ENCODE measurements at places on chromosomes 3 and 15.
A peak's percentile ranks its signal among the peaks of the same experiment; 100 is the strongest.

DNA sequence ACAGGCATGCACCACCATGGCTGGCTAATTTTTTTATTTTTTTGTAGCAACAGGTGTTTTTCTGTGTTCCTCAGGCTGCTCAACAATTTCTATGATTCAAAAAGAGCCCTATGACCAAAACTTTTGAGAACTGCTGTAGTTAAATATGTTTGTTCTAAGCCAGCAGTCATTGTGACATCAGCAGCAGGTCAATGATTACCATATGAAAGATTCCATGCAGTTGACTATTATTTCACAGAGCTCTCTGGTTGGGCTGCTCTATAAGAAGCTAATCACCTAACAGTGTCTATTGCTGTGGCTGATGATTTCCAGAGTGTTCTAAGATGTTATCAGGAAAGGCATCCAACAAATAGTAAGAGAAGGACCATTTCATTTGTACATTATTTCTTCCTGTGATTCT lies at the start of gene CCDC54:
Gene CCDC54 (plus strand): TSS at position 289 of the 400 bp plus-strand sequence. CDS start 149 bp downstream, outside the sequence.
- DNase-seq = no peak

DNA sequence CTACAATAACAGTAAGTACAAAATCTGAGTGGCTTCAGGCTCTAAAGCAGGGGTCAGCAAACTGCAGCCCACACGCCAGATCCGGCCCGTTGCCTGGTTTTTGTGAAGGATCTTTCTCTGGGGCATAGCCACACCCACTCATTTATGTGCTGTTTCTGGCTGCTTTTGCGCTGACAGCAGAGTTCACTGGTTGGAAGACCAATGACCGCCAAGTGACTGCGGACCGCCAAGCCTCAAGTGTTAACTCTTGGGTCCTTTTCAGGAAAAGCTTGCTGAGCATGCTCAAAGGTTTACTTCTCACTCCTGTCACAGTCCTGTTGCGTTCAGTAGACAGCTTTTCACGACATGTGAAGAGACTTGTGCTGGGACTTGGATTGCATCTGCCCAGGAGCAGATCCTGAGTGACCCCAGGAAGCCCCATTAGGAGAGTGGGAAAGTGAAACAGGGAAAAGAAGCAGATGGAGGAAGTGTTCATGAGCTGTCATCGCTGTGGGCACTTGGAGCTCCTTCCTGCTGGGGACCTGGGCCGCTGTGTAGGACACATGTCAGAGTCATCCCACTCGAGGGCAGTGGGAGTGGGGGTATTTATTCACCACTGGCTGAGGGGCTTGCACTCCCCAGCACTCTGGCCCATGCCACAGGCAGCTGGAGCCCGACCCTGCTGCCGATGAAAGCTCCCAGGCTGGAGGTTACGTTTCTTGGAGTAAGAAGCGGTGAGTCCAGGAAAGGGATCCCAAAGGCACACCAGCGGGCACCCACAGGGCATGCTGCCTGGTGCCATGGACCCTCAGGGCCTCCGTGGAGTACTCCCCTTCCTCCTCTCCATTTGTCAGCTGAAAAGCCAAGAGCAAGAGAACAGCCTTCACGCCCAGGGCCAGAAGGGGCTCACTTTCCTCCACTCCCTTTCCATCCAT lies 249.1 kb downstream of the PLCL2 start:
- DNase-seq = no peak

DNA sequence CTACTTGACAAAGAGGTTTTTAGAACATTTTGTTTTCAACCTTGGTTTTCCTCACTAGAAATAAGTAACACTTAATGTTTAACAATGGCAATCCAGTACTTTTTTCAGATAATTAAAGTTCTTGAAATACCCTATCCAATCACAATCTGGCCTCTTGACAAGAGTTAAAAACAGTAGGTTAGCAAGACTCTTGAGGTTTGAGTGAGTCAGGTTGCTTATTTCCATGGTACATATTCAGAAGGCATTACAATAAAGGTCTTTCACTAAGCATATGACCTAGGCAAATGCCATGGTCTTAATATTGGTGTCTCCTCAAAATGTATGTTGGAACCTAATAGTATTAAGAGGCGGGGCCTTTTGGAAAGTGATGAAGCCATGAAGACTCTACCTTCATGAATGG lies 5.6 kb downstream of the SUCNR1 start:
- no peak for DNase-seq

GRCh38 chr15:94125698-94126097 lies 105.7 kb upstream of the MCTP2 start:
- DNase-seq = no peak

GRCh38 chr3:144402430-144402829 lies 430.8 kb downstream of the DIPK2A start:
- no peak for DNase-seq

GRCh38 chr15:77921664-77922063 lies 155.8 kb downstream of the TBC1D2B start:
- DNase-seq = no peak

GRCh38 chr3:164498917-164499316 lies 579.4 kb downstream of the SI start:
- DNase-seq = no peak

- DNase-seq = no peak
Observed at GRCh38 chr3:129556890-129557547, 14.0 kb downstream of the H1-8 start.

- DNase-seq = peak; percentile 16
Observed at GRCh38 chr3:10983219-10983916, 9.2 kb upstream of the SLC6A1 start.

GRCh38 chr3:118912188-118912587 lies 122.5 kb downstream of the IGSF11 start:
- DNase-seq = no peak

DNA sequence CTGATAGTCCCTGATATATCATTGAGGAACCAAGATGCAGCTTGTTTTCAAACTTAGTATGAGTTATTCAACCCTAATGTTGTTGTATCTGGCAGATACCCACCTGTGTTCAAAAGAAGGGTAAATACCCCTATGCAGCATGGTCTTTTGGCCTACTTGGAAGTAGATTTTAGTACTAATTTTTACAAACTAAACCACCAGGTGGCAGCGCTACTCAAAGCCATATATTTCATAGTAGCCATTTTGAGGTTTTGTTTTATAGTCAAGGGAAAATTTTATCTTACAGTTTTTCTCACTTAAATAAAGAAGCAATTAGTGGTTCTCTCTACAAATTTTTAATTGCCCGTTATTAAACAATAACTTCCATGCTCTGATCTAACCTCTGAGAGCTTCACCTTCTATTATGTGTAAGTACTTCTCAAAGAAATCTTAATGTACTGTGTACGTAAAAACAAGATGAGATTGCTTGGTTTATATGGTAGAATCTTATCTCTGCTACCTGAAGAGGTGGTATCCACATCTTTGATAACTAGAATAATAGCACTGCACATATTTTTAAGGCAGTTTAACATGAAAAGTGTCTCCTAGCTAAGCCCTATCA lies 31.5 kb upstream of the MLF1 start:
- DNase-seq = peak; percentile 47

DNA sequence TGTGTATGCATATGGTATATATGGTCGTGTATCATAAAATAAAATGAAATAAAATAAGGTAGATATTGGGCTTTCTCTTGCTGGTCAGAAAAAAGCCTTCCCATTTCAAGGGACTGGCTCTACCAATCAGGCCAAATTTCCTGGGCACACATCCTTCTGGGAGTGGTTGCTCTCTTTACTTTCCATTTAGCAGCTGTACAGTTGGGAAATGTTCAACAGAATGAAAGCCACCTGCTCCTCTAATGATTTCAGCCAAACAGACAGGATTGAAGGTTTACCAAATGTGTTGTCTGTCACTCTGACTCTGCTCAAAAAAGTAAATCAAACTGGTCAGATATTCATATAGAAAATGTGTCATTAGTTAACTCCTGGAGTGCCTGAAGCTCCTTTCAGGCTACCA lies 380.4 kb downstream of the ROBO2 start:
- no peak for DNase-seq

GRCh38 chr3:112476346-112476745 lies 22.9 kb downstream of the BTLA start:
- no peak for DNase-seq

GRCh38 chr3:185120126-185120525 lies 32.7 kb downstream of the C3orf70 start:
- DNase-seq = no peak

DNA sequence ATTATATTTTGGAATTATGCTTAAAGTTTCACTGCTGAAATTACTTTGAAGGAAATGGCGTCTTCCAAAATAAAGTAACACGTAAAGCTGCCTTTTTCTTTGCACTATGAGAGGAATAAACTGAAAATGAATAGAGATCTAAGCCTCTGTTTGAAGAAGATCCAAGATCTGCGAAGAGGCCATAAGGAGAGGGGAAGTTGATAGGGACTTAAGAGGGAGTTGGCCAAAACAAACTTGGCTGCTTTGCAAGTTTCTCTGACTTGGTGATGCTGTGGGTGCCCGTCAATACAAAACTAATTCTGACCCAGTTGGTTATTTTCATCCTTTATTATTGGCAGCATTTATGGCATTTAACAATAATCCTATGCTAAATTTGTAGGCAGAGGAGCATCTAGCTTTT lies 190.2 kb upstream of the GBE1 start:
- DNase-seq = no peak

- no peak for DNase-seq
Observed at GRCh38 chr15:92361321-92362000, 32.2 kb upstream of the ST8SIA2 start.

GRCh38 chr3:74510261-74510818 lies 104.1 kb downstream of the CNTN3 start:
- DNase-seq = no peak

DNA sequence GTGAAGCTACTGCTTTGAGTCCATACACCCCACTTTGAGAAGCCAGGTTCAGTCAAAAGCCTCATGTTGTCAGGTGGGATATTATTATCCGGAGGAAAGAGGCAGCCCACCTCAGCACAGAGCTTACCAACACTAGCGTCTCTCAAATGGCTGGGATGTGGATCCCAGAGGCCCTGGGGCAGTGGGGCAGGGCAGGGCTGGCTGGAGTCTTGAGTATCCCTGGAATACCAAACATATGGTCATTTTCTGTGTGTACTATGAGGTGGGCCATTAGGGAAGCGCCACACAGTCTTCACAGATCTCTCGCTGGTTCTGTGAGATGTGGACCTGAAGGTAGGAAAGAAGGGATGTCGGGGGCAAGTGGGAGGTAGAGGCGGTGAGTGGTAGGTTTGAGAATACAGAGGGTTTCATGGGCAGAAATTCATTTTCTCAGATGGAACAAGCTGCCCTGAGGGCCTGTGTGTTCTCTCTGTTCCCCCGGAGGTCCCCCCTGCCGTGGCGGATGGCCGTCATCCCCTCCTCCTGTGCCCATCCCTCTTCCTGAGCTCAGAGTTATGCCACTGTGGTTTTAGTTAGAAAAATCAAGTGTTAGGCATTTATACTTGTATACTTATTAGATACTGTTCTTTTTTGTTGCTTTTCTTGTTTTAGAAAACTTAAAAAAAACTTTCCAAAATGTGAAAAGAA lies 66.4 kb downstream of the USP13 start:
- DNase-seq = no peak

DNA sequence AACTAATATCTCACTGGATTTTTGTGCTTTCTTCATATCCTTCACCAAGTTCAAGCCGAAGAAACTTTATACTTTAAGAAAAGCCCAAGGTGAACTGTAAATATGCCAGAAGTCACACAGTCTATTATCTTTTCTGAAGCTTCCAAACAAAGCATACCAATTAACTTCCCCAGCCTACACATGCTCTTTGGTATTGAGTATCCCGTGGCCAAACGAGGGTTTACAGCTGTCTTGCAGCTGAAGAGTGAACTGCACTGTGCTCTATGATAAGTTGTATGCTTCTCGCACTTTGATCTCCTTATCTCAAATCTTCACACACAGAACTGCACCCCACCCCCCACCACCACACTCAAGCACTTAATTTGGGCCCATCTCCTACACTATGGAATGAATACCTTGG lies 215.6 kb upstream of the VEPH1 start:
- DNase-seq = no peak

DNA sequence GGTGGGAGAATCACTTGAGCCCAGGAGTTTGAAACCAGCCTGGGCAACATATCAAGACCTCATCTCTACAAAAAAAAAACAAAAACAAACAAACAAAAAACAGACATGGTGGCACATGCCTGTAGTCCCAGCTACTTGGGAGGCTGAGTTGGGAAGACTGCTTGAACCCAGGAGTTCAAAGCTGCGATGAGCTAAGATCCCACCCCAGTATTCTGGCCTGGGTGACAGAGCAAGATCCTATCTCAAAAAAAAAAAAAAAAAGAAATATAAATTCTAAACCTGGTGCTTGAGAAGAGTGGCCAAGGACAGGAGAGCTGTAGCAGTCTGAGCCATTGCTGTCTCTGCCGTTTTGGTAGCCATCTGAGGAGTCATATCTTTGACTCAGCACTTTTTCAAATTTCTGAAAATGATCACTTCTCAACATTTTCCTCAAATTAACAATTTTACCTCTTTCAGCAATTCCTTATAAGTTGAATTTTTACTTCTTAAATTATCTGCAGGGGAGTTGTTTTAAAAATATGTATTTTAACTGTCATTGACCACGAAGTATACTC lies 3.6 kb upstream of the DENND4A start:
- DNase-seq = no peak

GRCh38 chr3:69738315-69738714 lies 949 bp upstream of the MITF start:
- DNase-seq = no peak

DNA sequence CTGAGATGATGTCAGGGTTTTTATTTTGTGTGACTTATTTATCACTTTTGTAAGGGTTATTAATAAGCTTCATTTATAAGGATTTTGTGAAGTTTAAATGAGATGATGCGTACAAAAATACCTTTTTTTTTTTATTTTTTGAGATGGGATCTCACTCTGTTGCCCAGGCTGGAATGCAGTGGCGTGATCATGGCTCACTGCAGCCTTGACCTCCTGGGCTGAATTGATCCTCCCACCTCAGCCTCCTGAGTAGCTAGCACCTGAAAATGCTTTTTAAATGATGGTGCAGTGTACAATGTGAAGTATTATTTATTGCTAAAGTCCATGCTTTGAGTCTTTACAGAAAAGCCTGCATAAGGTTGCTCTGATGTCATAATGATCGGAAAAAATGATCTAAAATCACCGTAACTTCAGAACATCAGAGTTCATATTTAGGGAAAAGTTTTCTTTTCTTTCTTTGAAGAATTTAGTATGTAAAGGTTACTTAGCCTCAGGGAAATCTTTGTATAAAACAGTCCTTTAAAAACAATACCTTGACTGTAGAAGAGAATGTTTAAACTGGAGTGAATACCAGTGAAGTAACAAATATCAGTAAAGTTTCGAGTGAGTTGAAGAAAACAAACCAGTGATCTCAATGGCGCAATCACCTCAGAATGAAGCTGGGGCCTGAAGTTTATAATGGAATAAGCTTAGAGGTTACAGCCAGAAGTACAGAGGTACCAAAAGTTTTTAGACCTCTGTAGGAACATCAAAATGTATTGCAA lies 29.7 kb downstream of the TCF12 start:
- DNase-seq = no peak

DNA sequence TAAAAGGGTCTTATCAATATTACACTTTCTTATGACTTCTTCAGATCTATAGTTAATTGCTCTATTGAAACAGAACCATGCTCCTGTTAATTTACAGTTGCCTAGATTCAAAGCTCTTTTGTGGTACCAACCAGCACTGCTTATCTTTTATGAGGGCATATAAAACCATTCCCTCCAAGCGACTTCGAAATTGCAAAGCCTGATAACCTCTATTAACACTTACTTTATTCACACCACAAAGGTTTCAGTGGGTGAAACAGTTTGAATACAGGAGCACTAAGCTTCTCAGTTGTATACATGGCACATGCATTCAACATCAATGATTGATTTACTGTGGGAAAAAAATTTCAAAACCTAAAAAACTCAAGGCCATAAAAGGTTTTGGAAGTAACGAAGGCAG lies 74.9 kb upstream of the PPIB start:
- no peak for DNase-seq

Measured in stimulated activated CD4-positive, alpha-beta T cell treated with anti-CD3 and anti-CD28 coated beads, Interleukin-2, amount 100 ng/mL, for 24 hours (primary cell).